ENCODE measurements at places on chromosomes 16 and 17. TPM values are rescaled to one million over a fixed set of nuclear protein-coding genes. Genes with fewer than 3 reads are reported as not detected.

- no peak for DNase-seq
Observed at GRCh38 chr17:64126918-64127317, 3.0 kb downstream of the ERN1 start.

GRCh38 chr16:79347277-79347676 is 253.3 kb downstream of the MAF start:
- no peak for DNase-seq

GRCh38 chr16:75234856-75235696 is 16.3 kb downstream of the CTRB1 start:
- DNase-seq: no peak

DNA sequence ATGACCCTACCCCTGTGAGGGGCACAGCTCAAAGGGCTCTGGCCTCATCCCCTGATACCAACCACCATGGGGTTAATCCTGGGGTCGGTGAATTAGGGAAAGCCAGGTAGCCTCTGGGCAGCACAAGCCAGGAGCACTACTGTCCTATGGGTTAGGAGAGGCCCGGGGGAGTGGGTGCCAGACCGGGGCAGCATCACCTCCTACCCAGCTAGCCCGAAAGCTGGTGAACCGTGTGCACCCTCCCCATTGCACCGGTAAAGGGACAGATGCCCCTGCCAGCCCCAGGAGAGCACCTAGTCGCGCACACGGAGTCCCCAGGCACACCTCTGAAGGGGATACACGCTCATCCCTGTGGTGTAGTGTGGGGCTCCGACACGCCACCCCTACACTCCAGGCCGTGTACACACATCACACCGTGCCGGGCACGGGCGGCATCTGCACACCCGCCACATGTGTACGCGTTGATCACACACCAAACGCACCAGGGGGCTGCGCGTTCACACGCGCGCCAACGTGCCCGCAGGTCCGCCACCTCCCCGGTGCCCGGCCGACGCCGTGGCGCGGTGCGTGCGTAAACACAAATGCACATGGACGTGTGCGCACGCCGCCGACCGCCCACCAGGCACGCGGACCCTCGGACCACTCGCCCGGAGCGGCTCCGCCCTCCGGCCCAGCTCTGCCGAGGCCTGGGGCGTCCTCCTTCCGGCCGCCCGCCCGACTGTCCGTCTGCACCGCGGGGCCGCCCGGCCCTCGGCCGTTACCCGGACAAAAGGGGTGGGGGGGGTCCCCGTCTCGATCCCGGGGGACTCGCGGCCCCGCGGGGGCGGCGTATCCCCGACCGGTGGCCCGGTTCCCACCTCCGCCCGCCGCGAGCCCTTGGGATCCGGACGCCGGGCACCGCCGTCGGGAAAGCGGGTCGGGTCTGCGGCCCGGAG is 785 bp downstream of the UBALD1 start:
- peak; percentile 62 for DNase-seq

DNA sequence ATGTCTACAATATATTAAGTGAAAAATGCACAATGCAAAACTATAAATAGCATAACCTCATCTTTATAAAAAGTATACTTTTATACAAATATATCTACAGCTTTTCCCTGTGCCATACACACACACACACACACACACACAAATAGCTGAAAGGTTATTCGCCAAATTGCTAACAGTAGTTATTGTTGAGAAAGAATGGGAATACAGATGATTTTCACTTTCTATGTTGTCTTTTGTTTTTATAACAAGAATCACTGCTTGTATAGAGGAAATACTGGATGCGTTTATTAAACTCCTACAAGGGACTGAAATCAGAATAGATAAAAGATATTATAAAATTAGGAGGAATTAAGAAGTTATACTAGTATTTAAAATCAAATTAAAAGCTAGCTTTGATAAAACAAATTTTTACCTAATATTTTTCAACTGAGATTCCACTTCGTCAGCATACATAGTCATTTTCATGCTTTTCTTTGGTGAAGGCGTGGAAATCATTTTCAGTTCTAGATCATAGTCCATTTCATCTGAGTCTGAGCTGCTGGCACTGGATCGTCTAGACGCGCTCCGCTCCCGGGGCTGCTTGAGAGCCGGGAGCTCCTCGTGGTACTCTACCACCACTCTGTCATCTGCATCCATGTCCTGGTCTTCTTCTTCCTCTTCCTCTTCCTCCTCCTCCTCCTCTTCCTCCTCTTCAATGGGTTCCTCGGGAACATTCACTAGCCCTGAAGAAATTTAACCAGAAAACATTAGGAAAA is 17.0 kb upstream of the ITGAE start:
- no peak for DNase-seq

DNA sequence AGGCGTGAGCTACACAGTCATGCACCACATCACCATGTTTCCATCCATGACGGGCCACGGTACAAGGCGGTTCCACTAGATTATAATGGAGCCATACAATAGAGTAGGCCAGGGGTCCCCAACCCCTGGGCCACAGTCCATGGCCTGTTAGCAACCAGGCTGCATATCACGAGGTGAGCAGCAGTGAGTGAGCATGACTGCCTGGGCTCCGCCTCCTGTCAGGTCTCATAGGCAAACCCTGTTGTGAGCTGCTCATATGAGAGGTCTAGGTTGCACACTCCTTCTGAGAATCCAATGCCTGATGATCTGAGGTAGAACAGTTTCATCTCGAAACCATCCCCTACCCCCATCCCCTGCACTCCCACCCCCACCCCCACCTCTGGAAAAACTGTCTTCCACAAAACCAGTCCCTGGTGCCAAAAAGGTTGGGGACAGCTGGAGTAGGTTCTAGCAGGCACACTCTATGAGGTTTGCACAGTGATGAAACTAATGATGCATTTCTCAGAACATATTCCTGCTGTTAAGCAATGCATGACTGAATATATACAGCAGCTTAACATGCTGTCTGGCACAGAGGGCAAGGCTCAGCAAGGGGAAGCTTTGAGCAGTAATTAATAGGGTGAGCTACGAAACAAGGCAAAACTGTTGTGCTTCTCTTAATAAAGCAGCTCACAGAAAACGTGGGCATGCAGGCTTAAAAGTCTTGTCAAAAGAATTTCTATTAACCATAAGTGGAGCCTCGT is 108.0 kb downstream of the VPS53 start:
- no peak for DNase-seq

DNA sequence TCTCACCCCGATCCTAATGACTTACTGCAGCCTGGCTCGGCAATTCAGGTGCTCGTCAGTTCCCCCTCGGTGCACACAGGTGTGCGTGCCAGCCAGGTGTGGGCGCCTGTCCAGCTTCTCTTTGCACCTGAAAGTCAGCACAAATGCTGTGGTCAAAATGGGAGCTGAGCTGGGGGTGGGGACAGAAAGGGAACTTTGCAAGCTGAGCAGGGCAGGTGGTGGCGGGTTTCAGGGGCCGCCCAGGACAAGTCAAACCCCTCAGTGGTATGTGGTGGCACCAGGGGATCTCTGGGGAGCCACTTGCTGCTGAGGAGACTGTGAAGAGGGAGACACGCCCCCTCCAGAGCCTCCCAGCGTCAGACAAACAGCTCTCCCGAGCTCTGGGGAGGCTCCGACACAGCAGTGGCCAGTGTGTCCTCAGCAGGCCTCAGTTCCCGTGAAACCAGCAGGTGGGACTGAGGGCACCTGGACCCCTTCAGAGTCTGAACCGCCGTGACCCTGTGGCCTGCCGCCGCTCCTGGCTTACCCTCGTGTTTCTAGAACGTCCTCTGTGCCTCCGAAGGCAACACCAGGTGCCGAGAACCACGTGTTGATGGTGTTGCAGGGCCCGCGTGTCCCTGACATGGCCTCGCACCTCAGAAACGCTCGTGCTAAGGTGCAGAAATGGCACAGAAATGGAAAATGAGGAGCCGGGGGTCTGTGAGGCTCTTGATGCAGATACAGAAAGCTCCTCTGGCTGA is 233.5 kb upstream of the TNRC6C start:
- DNase-seq: no peak

DNA sequence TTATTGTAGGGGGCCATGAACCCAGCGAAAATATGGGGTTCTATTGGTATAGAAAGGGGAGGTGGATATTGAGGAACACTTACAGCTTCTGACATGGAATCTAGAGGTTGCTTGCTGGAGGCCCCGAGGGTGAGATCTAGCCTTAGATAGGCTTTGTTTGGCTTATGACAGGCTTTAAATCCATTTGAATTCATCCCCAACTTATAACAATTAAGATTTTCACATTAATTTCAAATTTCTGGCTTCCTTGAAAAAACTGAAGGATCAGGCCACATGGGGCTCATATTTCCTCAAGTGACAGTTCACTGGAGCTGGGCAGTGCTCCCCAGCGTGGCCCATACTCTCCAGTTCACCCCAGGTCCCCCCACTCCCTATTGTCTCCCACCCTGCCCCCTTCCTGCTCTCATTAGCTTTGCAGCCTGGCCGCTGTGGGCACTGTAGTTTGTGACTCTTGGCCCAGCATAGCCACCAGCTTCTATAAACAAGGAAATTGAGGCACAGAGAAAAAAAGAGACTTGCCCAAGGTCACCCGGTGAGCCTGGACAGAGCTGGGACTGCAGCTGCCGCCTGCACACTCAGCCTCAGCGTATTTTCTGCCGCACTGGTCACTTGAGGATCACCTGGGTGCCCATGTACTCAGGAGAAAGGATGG is 19.8 kb upstream of the ADGRG1 start:
- no peak for DNase-seq

- peak; percentile 78 for DNase-seq
Observed at GRCh38 chr16:5615868-5616642, 518.5 kb upstream of the EEF2KMT start.

GRCh38 chr17:78995761-78996451 is 13.7 kb downstream of the CANT1 start:
- DNase-seq: no peak

DNA sequence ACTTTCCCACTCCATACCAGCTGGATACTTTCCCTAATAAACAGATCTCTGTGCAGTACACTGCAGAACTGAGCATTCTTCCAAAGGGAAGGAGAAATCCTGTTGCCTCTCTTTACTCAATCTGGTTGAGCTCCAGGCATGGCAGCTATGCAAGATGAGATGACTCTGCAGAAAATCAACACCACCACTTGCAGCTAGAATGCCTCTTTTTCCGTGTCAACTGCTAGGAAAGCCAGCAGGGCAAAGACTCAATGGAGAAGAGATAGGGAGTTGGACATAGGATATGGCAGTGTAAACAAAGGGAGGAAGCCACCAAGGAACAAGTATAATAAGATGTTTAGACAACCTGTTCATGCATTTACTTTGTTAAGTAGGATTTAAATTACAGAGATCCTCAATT is 40.4 kb upstream of the CORO6 start:
- no peak for DNase-seq

DNA sequence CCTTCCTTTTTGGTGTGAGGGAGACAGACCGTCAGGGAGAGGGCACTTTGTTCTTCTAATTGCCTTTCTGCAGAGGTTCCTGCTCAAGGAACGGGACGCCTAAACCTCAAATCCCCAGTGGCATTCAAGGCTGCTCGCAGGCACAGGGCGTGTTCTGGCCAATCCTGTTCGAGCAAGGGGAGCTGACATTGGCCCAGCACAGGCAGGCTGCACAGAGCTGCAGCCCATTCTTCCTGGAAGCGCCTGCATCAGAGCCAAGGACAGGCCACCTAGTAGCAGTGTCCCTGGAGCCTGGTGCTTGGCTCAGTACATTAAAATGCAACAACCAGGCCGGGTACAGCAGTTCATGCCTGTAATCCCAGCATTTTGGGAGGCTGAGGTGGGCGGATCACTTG is 72.2 kb upstream of the CREBBP start:
- DNase-seq: peak; percentile 52

- DNase-seq: no peak
Observed at GRCh38 chr16:14308368-14308723, 237.2 kb downstream of the MRTFB start.

- DNase-seq: no peak
Observed at GRCh38 chr17:19702217-19702641, 14.2 kb downstream of the SLC47A2 start.

- no peak for DNase-seq
Observed at GRCh38 chr17:45130681-45131615, 1.4 kb downstream of the PLCD3 start.

DNA sequence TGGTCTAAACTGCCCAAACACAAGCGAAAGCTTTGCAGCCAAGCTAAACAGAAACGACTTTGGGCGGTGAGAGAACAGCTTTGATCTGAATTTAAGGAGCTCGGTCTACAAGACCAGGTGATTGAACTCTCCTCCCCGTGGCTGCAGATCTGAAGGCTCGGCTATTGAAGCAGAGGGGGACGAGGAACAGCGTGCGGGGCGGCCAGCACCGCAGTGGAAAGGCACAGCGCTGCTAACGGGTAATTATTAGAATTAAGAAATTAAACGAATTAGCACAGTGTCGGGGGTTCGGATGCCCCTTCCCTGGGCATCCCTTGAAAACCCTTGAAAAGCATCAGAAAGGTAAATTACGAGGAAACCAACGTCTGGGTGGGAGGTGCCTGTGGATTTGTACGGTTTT is 431 bp downstream of the TEKT3 start:
- no peak for DNase-seq

DNA sequence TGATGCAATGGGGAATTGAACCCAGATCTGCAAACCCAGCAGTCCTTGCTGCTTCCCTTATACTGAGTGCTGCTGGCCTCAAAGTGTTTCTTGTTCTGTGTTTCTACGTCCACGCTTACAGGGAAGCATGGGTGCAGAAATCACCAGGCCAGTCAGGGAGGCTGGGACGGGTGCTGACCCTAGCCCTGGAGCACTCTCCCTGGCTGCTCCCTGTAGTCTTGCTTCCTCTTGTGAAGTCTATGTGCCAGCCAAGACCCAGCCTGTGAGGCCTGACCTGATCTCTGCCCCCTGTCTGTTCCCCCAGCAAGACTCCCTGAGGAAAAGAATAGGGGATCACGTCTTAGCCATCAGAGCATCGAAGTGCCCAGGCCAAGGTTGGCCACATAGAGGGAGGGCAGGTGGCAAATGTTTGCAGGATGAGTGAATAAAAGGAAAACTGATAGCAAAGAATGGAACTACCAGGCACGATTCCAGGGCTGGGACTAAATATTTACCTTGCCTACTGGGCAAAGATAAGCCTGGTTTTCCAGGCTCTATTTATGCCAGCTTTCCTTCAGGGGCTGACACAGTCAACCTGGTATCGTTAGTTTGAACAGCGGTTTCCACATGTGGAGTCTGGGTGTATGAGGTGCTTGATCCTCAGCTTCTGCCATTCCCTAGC is 41.2 kb upstream of the RHOT1 start:
- no peak for DNase-seq

DNA sequence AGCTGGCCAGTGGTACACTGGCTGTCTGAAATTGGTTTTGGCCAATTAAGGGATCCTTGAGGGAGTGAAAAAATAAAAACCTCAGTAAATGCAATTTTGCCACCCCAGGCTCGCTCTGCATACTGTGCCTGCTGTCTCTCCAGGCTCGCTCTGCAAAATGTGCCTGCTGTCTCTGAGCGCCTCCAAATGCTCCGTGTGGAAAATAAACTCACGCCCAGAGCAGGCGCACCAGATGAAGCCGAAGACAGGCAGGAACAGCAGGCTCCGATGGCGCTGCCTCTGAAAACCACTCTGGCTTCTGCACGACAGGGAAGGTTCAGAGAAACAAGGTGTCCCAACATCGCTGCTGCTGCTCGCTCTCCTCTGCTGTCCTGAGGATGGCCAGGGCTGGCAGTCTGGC is 29.1 kb downstream of the SNN start:
- no peak for DNase-seq

- DNase-seq: no peak
Observed at GRCh38 chr17:79624718-79625478, 14.0 kb upstream of the RBFOX3 start.

PAM16 gene
- total RNA-seq: 84.1 TPM

RASD1 gene
- 5.6 TPM for total RNA-seq

TBC1D28 gene
- total RNA-seq: not detected

C17orf78 gene
- not detected for total RNA-seq

TMEM98 gene
- 7.4 TPM for total RNA-seq

FBXW10 gene
- not detected for total RNA-seq

KRTAP4-5 gene
- not detected for total RNA-seq

OGFOD1 gene
- 217 TPM for total RNA-seq

SLC22A31 gene
- 0.72 TPM for total RNA-seq

RDM1 gene
- total RNA-seq: 2.5 TPM

TBC1D3G gene
- not detected for total RNA-seq

Measured in MG63 (cell line).